ENCODE measurements at places on chromosomes 6 and 20.

- DNase-seq: no peak
Observed at GRCh38 chr20:62850333-62850974, 11.2 kb downstream of the TCFL5 start.

GRCh38 chr20:3177746-3178485, 4.6 kb upstream of the LZTS3 start:
- peak; percentile 40 for DNase-seq

- no peak for DNase-seq
Observed at GRCh38 chr6:78222226-78222625, 569.4 kb downstream of the MEI4 start.

DNA sequence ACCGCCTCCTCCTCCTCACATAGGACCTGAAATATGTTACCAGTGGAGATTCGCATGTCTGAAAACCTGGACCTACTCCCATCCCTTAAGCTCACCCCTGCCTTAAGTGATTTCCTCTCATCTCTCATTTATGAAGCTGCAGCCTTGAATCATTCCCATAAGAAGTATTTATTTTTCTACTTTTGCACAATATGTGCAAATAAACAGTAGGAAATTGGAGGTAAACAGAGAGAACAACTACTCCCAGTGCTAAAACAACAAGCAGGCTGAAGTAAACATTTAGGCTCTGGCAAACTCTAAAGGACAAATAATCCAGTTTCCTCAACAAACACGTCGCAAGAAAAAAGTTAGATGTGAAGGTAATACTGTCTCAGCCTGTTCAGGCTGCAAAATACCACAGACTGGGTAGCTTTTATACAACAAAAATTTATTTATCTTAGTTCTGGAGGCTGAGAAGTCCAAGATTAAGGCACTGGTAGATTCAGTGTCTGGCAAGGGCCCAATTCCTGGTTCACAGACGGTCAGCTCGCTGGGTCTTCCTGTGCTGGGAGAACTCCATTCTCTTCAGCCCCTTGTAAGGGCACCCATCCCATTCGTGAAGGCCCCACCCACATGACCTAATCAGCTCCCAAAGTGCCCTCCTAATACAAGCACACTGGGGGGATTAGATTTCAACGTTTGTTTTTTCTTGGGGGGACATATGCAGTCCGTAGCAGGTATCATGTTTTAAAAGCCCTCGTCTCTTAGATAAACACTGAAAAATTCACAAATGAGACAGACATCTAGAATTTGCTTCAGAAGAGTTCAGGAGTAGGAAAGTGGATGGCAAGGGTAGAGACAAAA, 15.6 kb downstream of the SPATA2 start:
- no peak for DNase-seq

GRCh38 chr20:63357921-63358905, 2.9 kb downstream of the CHRNA4 start:
- no peak for DNase-seq

GRCh38 chr20:9279918-9280401, 211.1 kb downstream of the PLCB4 start:
- DNase-seq: no peak

- DNase-seq: no peak
Observed at GRCh38 chr6:169714178-169714577, 10.1 kb downstream of the PHF10 start.

DNA sequence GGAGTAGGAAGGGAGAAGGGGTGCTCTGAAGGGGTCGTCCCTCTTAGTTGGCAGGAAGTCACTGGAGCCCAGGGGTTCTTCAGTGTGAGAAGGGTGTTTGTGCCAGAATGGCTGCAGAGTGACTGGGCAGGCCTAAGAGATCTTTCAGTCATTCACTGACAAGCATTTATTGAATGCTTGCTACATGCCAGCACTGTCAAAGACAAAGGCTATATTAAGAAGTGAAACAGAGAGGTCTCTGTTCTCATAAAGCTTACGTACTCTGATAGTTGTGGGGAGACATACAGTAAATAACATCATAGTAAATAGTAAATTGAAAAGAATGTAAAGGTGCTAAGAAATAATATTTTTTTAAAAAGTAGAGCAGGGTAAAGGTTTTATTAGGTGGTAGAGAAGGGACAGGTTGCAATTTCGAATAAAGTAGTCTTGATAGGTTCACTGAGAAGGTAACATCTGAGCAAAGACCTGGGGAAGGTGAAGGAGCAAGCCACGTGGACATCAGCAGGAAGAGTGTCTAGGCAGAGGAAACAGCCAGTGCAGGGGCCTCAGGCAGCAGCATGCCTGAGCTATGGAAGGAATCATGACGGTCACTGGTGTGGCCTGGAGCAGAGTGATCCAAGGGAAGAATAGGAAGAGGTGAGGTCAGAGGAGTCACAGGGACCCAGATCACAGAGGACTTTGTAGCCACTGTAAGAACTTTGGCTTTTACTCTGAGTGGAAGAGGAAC, 36.3 kb upstream of the RNF8 start:
- no peak for DNase-seq

GRCh38 chr6:7434672-7435071, 45.1 kb downstream of the RIOK1 start:
- DNase-seq: no peak

GRCh38 chr20:10453241-10453640, 18.1 kb downstream of the SLX4IP start:
- DNase-seq: peak; percentile 87

- peak; percentile 31 for DNase-seq
Observed at GRCh38 chr6:139219746-139220145, 72.1 kb downstream of the TXLNB start.

- DNase-seq: no peak
Observed at GRCh38 chr6:114783083-114783482, 440.3 kb upstream of the HS3ST5 start.

GRCh38 chr6:3769610-3770009, 18.1 kb upstream of the PXDC1 start:
- no peak for DNase-seq

- DNase-seq: no peak
Observed at GRCh38 chr6:20744911-20745557, 210.8 kb downstream of the CDKAL1 start.

- no peak for DNase-seq
Observed at GRCh38 chr20:9403448-9403847, 110.9 kb upstream of the LAMP5 start.

DNA sequence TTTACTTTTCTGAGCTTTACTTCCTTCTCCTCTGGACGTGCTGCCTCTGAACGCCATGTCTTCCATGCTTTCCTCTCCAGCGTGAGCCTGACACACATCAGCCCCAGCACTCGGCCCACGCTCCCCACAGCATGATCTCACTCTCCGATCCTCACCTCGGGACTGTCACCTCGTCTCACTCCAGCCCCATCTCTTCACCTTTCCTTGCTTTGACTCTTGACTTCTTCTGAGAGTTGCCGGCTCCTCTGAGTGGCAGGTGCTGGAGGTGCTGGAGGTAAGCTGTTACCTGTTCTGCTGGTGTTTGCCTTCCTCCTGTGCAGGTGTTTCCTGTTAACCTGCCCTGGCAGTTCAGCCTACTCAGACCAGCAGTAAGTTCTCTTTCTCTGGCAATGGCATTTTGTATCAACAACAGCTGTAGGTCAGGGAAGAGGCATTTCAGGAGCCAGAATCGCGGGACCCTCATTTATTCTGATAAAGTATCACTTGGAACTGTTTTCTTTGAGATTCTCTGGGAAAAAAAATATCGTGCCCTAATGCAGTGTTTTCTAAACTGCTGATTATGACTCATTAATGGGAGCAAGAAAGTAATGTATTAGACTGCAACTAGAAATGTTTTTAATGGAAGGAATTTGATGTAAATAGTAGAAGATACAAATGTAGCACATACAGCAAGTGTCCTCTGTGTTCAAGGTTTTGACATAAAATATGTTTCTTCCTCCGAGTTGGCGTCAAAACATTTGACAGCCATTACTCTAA, 106.5 kb downstream of the ARID1B start:
- peak; percentile 70 for DNase-seq

DNA sequence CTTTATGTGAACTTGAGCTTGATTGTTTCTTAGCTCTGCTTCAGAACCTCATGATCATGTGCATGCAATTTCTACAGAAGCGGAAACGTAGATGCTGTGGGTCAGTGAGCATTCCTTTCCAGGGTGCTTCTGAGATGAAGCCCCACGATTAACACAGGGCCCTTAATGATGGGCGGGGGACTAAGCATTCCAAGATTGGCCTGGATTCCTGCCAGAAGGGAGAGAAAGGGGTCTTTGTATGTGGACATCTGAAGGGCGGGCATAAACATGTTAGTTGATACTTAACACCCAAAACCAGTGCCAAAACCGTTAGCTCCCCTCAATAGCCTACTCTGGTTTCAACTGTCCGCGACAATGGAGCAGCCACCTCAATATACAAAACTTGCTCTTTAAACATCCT, 46.9 kb upstream of the POU3F2 start:
- DNase-seq: no peak

DNA sequence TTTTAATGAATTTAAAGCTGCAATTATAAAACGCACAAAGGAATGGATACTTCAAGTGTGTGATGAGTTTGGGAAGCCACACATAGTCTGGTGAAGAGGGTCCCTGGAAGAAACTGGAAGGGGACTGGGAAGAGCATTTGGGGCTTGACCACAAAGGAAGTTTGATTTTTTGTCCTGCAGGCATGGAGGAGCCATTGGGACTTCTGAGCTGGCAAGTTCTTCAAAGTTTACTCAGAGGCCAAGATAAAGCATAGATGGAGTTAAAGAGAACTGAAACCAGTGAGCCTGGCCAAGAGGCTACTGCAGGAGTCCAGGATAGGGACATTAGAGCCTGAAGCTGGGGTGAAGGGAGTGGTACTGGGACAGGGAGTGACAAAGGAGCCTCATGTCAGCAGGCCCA, 95.0 kb downstream of the AIG1 start:
- no peak for DNase-seq

DNA sequence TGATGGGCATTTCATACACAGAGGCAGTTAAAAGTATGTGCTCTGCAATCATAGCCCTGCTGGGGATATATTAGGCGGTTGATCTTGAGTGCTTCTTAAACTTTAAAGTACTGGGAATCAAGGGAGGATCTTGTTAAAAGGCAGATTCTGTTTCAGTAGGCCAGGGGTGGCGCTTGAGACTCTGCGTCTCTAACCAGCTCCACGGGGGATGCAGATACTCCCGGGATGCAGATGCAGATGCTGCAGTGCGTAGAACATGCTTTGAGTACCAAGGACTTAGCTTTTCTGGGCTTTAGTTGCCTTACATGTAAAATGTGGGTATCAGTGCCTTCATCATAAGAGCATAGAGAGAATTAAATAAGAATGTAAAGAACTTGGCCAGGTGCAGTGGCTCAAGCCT, 44.4 kb upstream of the ENPP5 start:
- no peak for DNase-seq

GRCh38 chr20:11581271-11581670, 336.4 kb upstream of the BTBD3 start:
- peak; percentile 20 for DNase-seq

GRCh38 chr6:46901882-46902314, 19.8 kb downstream of the ADGRF5 start:
- DNase-seq: no peak

DNA sequence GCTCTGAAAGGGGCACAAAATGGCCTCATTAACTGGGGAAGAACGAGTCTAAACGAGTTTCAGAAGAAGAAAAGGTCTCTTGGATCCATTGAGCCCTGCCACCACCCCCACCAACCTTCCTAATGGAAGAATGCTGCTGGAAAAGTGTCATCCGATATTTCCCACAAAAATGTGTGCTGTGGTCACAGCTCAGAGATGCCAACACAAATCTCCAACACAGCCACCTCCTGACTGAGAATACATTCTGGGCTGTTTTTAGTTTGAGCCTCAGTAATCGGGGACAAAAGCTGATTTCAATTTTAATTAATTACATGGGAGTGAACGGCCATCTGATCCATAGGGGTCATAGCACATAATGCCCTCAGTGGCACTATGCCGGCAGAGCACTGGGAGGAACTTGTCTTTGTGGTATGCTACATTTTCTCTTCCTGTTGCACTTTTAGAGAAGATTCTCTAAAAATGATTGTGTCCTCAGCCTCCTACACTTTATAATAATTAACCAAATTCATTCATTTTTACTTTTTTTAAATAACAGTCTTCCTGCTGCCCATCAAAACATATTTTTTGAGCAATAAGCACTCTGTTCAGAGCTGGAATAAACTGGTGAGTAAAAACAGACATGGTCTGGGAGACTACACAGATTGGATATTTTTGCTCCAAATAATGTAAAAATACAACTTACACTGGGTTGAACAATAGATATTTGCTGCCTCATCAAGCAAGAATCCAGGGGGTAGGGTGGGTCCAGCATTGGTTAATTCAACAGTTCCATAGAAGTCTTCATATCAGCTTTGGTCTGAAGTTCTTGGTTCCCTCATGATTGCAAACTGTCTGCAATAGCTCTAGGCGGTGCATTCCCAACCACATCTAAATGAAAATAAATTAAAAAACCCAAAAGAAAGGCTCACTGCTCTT, 143.6 kb upstream of the TMEM170B start:
- DNase-seq: no peak

- no peak for DNase-seq
Observed at GRCh38 chr20:19110881-19111460, 101.5 kb upstream of the SLC24A3 start.

GRCh38 chr20:51837436-51837835, 35.1 kb upstream of the SALL4 start:
- DNase-seq: no peak

DNA sequence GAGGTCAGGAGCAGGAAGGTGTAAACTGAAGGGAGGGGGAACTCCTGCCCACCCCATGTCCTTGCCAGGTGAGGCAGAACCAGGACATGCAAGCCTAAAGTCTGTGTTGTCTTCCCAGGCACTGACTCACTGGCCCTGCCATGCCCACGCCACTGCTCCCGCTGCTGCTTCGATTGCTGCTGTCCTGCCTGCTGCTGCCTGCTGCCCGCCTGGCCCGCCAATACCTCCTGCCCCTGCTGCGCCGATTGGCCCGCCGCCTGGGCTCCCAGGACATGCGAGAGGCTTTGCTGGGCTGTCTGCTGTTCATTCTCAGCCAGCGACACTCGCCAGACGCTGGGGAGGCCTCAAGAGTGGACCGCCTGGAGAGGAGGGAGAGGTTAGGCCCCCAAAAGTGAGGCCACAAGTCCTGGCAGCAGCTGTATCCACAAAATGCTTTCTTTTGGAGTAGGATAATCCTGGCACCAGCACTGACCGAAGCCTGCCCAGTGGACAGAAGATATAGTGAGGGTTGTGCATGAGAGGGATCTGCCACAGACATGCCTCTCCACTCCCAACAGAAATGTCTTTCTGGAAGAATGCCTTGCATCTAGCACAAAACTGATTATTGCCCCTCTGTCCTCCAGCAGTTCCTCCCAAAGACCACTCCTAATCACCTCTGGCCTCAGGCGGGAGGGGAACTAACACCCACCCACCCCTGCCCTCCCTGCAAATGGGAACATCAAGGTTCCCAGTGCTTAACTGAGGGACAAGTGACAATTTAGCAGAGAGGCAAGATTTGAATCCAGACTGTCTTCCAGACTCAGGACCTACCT, 812 bp downstream of the MYMX start:
- no peak for DNase-seq

GRCh38 chr20:41570557-41570956, 47.6 kb downstream of the CHD6 start:
- DNase-seq: no peak

Data from common myeloid progenitor, CD34-positive (primary cell).